ENCODE measurements at places on chromosomes 2 and 18.

GRCh38 chr2:234952270-234953115 lies 676 bp downstream of the SH3BP4 start:
- no peak for DNase-seq

DNA sequence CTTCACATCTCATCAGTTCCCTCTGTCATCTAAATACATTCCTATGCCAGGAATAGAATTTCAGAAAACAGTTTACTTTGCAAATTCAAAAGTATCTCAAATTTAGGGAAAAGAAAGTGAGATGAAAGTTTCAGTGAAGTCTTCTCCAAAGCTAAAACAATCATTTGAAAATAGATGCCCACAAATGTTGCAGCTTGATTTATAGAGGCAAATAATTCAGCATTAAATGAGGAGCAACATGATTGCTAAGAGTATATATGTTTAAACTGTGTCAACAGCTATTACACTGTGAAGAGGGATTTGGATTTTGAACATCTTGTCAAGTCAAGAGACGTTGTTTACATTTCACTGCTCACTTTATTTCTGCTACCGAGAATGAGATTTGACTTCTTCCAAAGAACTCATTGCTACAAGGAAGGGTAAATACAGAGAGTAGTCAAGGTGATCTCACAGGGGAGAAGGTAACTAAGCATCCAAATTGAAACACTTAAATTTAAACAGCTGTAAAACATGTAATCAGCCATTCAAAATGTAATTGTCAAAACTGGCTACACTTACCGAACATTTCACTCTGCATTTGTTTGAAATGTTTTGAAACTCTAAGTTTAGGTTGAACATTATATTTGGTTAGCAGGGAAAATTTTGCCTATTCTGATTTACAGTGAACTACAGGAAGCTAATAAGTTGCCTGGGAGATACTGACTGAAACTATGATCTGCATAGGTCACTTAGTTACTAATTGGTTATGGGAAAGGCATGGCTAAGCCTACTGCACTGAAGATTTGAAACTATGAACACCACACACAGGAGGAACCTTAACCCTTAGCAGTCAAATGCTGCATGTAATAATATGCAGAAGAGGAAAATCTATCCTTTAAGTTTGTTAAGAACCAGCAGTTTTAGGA lies 33.2 kb upstream of the GALNT3 start:
- DNase-seq = no peak

DNA sequence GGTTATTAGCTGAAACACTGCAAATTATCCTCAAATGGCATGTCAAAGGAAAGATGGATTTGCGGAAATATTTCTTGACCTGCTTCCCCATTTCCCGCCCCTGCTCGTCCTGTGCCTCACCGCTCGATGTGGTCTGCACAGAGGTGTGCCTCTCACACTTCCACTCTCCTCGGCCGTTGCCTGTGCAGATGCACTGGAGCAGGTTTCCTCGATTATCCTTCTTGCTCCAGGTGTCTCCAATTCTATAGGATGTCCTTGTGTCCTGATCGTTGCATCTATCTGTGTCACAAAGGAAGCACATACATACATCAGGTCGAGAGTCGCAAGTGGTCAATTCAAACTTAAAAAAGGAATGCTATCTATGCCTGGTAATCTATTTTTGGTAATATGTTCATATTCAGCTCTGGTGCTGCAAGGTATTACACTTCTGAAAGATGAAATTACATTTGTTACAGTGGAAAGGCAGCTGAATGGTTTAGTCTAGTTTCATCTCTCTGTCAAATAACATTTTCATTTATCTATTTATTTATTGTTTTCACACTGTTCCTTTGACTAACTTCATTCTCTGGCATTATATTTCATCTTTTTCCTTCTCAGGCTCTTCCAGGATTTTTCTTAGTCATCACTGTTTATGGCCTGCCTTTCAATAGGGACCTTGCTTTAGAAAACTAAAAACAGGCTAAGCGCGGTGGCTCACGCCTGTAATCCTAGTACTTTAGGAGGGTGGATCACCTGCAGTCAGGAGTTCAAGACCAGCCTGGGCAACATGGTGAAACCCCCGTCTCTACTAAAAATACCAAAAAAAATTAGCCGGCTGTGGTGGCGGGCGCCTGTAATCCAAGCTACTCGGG lies 7.6 kb downstream of the FN1 start:
- no peak for DNase-seq

DNA sequence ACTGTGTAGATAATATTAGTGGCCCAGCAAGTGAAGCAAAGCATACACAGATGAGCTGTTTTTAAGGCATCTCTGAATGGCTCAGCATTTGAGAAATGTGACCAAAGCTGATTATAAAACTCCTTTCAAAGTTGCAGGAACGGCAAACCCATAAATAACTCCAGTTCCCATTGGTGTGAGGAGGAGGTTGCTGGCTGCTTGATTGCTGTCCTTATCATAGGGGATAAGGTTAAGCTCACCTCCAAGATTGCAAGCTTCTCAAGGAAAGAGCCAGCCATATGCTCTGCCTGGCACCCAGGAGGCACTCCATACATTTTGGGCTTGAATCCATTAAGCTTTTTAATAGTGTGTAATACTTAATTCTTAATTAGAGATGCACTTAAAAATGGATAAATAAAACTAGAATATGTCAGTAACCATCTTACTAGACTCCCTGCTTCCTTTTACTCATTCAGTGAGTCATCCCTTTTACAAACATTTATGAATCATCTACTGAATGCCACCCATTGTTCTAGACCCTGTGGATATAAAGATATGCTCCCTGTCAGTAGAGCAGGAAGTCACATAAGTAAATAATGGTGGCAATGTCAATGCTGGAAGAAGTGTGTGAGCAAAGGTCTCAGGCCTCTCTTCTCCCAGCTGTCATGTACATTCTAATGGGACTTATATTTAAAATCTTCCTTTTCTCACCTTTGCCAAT lies 99.3 kb downstream of the SPATS2L start:
- DNase-seq = no peak

- DNase-seq = no peak
Measured at GRCh38 chr2:234593636-234594035, 96.8 kb upstream of the ARL4C start.

DNA sequence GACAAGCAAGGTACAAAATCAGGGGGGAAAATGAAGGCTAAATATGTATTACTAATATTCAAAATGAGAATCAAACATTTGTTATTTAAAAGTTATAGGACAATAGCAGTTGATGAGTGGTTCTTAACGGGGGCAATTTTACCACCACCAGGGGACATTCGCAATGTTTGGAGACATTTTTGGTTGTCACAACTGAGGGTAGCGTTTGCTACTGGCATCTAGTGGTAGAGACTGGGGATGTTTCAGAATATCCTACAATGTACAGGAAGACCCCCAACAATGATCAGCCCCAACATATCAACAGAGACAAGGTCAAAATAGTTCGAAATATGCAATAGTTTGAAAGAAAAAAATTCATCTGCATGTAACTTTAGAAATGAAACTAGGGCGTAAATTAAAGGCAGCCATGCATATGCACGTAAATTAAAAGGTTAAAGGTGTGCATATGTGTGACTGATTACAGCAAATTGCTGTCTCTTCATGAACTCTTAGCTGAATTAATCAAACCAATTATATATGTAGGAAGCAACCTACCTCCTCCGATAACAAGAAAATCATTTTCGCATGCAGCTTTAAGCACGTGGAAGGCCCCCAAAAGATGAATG lies 61.2 kb upstream of the CUL3 start:
- peak; percentile 29 for DNase-seq

GRCh38 chr2:16821692-16822091 lies 156.1 kb upstream of the CYRIA start:
- no peak for DNase-seq

Data from NCI-H2107 (cell line).